Natural killer cell (primary cell): ENCODE measurements at places on chromosomes 6 and 20. TPM values are rescaled to one million over a fixed set of nuclear protein-coding genes. Genes with fewer than 3 reads are reported as not detected.

DNA sequence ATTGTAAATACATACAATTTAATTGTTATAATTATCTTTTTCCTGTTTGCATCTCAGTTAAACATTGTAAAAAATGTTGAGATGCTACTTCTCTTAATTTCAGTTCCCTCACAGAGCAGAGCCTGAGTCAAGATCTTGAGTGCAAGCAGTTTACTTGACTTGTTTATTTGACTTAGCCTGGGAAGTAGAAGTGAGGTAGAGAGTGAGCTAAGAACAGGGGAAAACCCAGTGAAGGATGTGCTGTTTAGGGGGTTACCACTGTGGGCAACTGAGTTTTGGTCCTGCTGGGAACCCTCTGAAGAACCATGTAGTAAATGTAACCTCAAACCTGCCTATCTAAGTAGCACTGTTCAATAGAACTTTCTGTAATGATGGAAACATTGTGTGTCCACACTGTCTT lies 495.2 kb upstream of the FLRT3 start:
- no peaks in the 10 kb centered on the region for H3K4me1 ChIP-seq

GRCh38 chr6:17156966-17157365 lies 55.1 kb downstream of the STMND1 start:
- H3K36me3 ChIP-seq, result no peaks in the 10 kb centered on the region
- H3K27me3 ChIP-seq, result no peaks in the 10 kb centered on the region
- no peak for DNase-seq
- no peak overlapping the region for H3K4me3 ChIP-seq
- H3K4me1 ChIP-seq, result no peaks in the 10 kb centered on the region

GRCh38 chr20:20894753-20895152 lies 182.3 kb upstream of the RALGAPA2 start:
- H3K4me3 ChIP-seq, result no peak overlapping the region
- H3K4me1 ChIP-seq, result no peaks in the 10 kb centered on the region
- no peaks in the 10 kb centered on the region for H3K36me3 ChIP-seq
- no peak overlapping the region for H3K27ac ChIP-seq

GRCh38 chr6:90729057-90729456 lies 142.2 kb upstream of the MAP3K7 start:
- no peak for DNase-seq
- H3K27ac ChIP-seq, result no peak overlapping the region
- no peaks in the 10 kb centered on the region for H3K4me1 ChIP-seq
- H3K4me3 ChIP-seq, result no peak overlapping the region
- no peaks in the 10 kb centered on the region for H3K36me3 ChIP-seq

DNA sequence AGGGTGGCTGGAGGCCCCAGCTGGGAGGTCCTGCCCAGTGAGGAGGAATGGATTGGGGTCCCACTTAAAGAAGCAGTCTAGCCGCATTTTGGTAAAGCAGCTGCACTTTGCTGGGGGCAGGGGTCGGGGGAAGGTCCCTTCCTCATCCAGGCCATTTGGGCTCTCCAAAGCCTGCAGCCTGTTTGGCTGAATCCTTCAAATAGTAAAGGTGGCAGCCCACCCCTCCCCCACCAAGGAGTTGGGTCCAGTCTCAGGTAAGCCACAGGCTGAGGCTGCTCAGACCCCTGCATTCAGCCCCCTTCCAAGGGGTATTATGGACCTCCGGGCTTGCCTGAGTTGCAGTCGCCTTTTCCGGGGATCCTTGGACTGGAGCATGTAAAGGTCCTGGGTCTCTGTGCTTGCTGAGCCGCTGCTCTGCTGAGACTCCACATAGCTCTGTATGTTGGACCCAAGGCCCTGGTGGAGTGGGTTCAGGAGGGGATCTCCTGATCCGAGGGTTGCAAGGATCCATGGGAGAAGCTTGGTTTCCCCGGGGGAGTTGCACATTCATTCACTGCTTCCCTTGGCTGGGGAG lies 417.4 kb downstream of the KHDRBS2 start:
- H3K27ac ChIP-seq, result no peak overlapping the region
- DNase-seq, result no peak
- no peaks in the 10 kb centered on the region for H3K4me1 ChIP-seq
- no peaks in the 10 kb centered on the region for H3K36me3 ChIP-seq
- H3K4me3 ChIP-seq, result no peak overlapping the region
- H3K27me3 ChIP-seq, result no peaks in the 10 kb centered on the region

DNA sequence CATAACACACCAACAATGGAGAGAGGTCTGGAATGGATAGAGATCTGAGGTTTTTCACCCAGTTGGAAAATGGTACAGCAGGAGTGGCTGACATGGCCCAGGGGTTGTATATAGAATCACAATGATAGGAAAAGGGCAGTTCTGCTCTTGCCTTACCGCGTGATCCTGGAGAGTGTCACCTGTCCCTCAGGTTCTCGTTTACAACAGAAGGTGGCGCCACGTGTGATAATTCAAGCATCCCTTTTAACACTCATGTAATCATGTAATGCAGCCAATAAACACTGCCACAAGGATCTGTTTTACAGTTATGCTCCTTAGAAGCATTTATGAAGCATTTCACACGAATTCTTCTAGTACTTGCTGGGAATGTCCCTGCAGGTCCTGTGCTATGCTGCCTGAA lies 12.9 kb upstream of the WFDC2 start:
- H3K4me1 ChIP-seq, result peaks cover 4% of the 10 kb centered on the region
- H3K36me3 ChIP-seq, result no peaks in the 10 kb centered on the region
- H3K27ac ChIP-seq, result no peak overlapping the region
- no peak for DNase-seq

DNA sequence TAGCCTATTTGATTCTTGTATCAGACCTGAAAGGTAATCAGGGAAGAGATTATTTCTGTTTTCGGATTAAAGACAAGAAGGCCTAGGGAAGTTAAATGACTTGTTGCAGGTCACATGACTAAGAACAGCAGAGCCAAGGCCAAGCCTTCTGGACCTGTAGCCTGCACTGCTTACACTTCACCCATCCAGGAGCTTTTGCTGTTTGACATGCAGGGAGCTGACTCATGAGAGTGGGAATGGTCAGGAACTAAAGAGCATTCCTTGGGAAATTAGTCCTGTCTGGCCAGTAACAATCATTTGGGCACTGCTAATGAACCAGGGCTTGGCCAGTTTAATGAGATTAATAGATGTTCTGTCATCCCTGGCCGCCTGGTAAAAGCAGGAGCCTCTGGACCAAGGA lies 46.8 kb downstream of the EIF2S2 start:
- no peak overlapping the region for H3K4me3 ChIP-seq
- DNase-seq, result no peak
- peaks cover 6% of the 10 kb centered on the region for H3K36me3 ChIP-seq
- no peaks in the 10 kb centered on the region for H3K27me3 ChIP-seq

DNA sequence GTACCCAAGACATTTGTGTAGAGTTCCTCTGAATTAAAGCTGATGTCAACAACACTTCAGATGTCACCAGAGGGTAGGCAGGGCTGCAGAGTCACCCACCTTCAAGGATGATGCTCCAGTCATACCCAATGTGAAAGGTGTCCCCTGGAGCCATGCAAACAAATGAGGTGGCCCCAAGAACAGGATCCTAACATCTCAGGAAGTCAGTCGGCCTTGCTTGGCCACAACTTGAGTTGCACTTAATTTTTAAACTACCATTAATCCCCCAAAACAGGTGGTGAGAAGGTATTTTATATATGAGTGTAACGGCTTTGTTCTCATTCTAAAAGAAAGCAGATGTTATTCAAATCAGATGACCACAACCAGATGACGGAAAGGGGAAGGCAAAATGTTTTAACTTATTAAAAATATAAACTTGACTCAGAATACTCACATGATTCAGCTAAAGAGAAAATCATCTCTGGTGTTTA lies 21.1 kb upstream of the SERPINB1 start:
- DNase-seq, result no peak
- H3K36me3 ChIP-seq, result no peaks in the 10 kb centered on the region
- peaks cover 38% of the 10 kb centered on the region for H3K4me1 ChIP-seq
- no peaks in the 10 kb centered on the region for H3K27me3 ChIP-seq
- H3K4me3 ChIP-seq, result no peak overlapping the region
- H3K27ac ChIP-seq, result peak overlapping the region; percentile 73

- no peak overlapping the region for H3K27ac ChIP-seq
- no peak overlapping the region for H3K4me3 ChIP-seq
- H3K4me1 ChIP-seq, result no peaks in the 10 kb centered on the region
- no peaks in the 10 kb centered on the region for H3K36me3 ChIP-seq
These were observed 152.3 kb upstream of the JAG1 start for GRCh38 chr20:10826111-10826510.

GRCh38 chr6:89057759-89058158 lies 22.8 kb upstream of the PNRC1 start:
- DNase-seq, result no peak
- no peak overlapping the region for H3K4me3 ChIP-seq
- H3K4me1 ChIP-seq, result no peaks in the 10 kb centered on the region
- H3K27ac ChIP-seq, result no peak overlapping the region
- no peaks in the 10 kb centered on the region for H3K27me3 ChIP-seq

DNA sequence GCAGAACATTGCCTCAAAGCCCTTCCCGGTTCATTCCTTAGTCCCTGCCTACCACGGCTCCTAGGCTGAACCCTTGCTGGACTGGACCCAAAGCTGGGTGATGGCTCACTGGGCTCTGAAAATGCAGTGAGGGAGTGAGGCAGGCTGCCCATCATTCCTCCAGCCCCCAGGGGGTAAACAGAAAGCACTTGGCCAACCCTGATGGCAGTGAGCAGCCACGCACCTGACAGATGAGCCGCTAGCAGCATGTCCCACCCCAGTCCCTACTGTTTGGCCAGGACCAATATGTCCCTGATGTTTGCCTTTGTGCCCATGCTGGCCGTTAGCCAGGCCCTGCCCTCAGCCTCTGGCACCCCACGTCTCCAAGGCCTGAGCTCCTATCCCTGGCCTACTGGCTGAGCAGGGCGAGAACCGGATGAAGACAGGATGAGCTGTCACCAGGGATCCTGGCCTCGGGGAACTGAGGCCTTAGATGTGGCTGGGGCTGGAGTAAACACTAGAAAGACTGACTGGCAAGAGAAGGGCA lies 19.4 kb upstream of the BAK1 start:
- DNase-seq, result no peak
- H3K36me3 ChIP-seq, result no peaks in the 10 kb centered on the region
- H3K27ac ChIP-seq, result no peak overlapping the region

DNA sequence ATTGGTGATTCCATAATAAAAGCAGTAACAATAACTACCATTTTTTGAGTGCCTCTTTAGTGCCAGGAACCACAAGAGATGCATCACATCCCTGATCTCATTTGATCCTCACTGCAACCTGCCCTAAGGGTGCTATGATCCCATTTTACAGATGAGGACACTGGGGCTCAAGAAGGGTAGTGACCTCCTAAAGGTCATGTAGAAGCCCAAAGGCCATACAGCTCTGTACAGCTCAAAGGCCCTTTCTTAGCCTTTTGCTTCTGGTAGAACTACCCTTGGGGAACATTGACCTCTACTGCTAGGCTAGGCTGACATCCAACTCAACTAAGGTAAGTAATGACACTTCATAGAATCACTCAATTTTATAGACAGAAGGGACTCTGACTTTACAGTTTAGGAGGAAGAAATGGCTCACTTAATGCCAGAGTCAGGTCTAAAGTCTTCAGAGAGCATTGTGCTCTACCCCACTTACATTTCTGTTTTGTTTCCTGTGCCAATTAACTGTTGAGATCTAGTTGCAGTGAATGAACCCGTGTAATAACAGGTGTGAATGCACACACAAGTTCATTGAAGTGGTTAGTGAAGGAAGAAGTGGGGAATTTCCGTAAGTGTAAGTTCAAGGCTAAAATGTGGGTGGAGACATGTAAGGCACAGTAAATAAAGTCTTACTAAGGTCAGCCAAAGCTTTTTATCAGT lies 10.7 kb downstream of the SLC9A8 start:
- peak overlapping the region; percentile 41 for H3K27ac ChIP-seq
- H3K4me1 ChIP-seq, result peaks cover 10% of the 10 kb centered on the region
- no peak overlapping the region for H3K4me3 ChIP-seq
- DNase-seq, result no peak
- peaks cover 52% of the 10 kb centered on the region for H3K36me3 ChIP-seq

DNA sequence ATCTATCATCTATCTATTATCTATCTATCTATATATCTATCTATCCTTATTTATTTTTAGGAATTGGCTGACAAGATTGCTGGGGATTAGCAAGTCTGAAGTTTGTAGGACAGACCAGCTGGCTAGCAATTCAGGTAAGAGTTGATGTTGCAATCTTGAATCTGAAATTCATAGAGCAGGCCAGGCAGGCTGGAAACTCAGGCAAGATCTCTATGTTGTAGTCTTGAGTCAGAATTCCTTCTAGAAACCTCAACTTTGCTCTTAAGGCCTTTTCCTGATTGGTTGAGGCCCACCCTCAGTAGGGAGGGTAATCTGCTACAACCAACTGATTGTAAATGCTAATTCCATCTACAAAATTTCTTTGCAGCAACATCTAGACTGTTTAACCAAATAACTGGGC lies 19.2 kb downstream of the MAPK13 start:
- no peak for DNase-seq
- no peak overlapping the region for H3K4me3 ChIP-seq
- H3K4me1 ChIP-seq, result no peaks in the 10 kb centered on the region
- H3K36me3 ChIP-seq, result no peaks in the 10 kb centered on the region

- H3K27ac ChIP-seq, result no peak overlapping the region
- no peak for DNase-seq
- no peak overlapping the region for H3K4me3 ChIP-seq
- no peaks in the 10 kb centered on the region for H3K27me3 ChIP-seq
These were observed 194.6 kb downstream of the DST start for GRCh38 chr6:56448046-56448445.

Gene LCA5
- not detected for total RNA-seq

DNA sequence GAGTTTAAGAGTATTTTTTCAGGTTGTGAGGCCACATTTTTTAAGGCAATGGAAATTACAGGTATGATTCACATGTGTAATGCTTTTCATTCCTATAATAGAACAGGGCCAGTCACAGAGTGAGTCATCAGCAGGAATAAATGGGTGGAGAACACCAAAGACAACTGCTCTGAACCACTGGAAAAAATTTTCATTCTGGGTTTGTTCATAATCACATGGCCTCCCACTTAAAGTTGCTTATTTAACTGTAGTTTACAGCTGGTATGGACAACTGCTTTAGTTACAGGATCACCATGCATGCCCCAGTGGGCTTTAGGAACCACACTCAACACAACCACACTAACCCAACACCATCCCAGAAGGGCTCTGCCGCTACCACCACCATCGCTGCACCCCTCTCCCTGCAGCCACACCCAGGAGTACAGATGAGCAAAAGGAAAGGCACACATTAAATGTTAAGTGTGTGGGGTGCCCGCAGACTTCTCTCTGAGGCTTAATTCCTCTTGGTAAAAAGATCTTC lies 107.0 kb upstream of the DST start:
- H3K4me3 ChIP-seq, result no peak overlapping the region
- H3K27me3 ChIP-seq, result no peaks in the 10 kb centered on the region
- no peak overlapping the region for H3K27ac ChIP-seq
- H3K4me1 ChIP-seq, result no peaks in the 10 kb centered on the region
- DNase-seq, result no peak
- no peaks in the 10 kb centered on the region for H3K36me3 ChIP-seq

Gene HCRTR2
- total RNA-seq, result not detected
